ENCODE measurements at places on chromosomes 12 and 14. TPM values are rescaled to one million over a fixed set of nuclear protein-coding genes. Genes with fewer than 3 reads are reported as not detected.

- no peaks in the 10 kb centered on the region for H3K4me1 ChIP-seq
- H3K4me3 ChIP-seq = no peak overlapping the region
- no peaks in the 10 kb centered on the region for H3K27me3 ChIP-seq
- H3K27ac ChIP-seq = no peak overlapping the region
- no peaks in the 10 kb centered on the region for H3K36me3 ChIP-seq
Measured at GRCh38 chr14:25464772-25465171, 414.8 kb upstream of the STXBP6 start.

- no peaks in the 10 kb centered on the region for H3K27me3 ChIP-seq
- no peak for DNase-seq
- no peak overlapping the region for H3K27ac ChIP-seq
- no peak overlapping the region for H3K4me3 ChIP-seq
Measured at GRCh38 chr14:24407608-24408325, 9.0 kb downstream of the NYNRIN start.

- H3K27ac ChIP-seq = no peak within 1 kb of the TSS
- peak; percentile 58 for DNase-seq
- no peak within 1 kb of the TSS for H3K4me3 ChIP-seq
- H3K36me3 ChIP-seq = peaks cover 52% of the 10 kb centered on the region
Measured at GRCh38 chr14:24307575-24308341, at the start of gene CIDEB. Gene CIDEB, minus strand, starts transcription at chr14:24307977. Its CDS starts 119 bp downstream, at chr14:24307858.

DNA sequence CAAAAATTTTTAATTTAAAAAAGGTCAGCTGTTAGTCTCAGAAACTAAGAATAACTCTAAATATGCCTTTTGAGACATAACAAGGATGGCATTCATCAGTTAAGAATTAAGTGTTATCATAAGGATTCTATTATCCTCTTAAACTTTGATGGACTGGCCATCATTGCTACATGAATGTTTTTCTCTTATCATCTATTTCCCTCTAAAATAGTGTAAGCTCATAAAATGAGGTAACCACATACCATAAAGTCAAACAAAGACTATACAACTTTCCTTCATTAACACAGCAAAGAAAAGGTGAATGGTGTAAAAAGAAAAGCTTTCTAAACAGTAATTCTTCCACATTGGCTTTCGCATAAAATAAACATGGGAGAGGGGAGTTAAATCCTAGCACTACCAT lies 41.1 kb downstream of the TMTC1 start:
- H3K4me1 ChIP-seq = peaks cover 61% of the 10 kb centered on the region
- H3K4me3 ChIP-seq = no peak overlapping the region
- no peak overlapping the region for H3K27ac ChIP-seq
- H3K27me3 ChIP-seq = no peaks in the 10 kb centered on the region
- no peaks in the 10 kb centered on the region for H3K36me3 ChIP-seq

- H3K36me3 ChIP-seq = no peaks in the 10 kb centered on the region
- no peak overlapping the region for H3K4me3 ChIP-seq
- peaks cover 64% of the 10 kb centered on the region for H3K27me3 ChIP-seq
- H3K27ac ChIP-seq = no peak overlapping the region
- no peak for DNase-seq
Measured at GRCh38 chr12:13976028-13976584, 5.3 kb downstream of the GRIN2B start.

GRCh38 chr12:34288963-34289345 lies 266.7 kb downstream of the ALG10 start:
- no peak overlapping the region for H3K27ac ChIP-seq
- DNase-seq = no peak
- no peaks in the 10 kb centered on the region for H3K4me1 ChIP-seq
- no peaks in the 10 kb centered on the region for H3K27me3 ChIP-seq
- H3K4me3 ChIP-seq = no peak overlapping the region

Gene PRH2
- polyA plus RNA-seq = not detected

Gene GPRC5A
- 0.75 TPM for polyA plus RNA-seq

Gene CD163L1
- polyA plus RNA-seq = 2.9 TPM

Gene SCN8A
- polyA plus RNA-seq = 0.01 TPM
